A549 treated with CORT108297 at 1 μM for 4 hours (cell line): ENCODE measurements at places on chromosomes 5 and 9. TPM values are rescaled to one million over a fixed set of nuclear protein-coding genes. Genes with fewer than 3 reads are reported as not detected.

The CHSY3 gene
- total RNA-seq = 0.06 to 0.29 TPM (median 0.13 TPM) in 5 replicates

The C9orf50 gene
- total RNA-seq = 0.10 to 0.12 TPM in 2 of 5 replicates, not detected in the others

The NR4A3 gene
- total RNA-seq = 1.9 to 3.2 TPM (median 2.3 TPM) in 5 replicates

The NUTM2F gene
- not detected in 5 replicates for total RNA-seq

The BAAT gene
- 0.33 to 0.60 TPM (median 0.41 TPM) in 5 replicates for total RNA-seq

The CTSV gene
- 11.6 to 15.8 TPM (median 13.0 TPM) in 5 replicates for total RNA-seq

The EDIL3 gene
- 0.15 to 0.48 TPM (median 0.21 TPM) in 5 replicates for total RNA-seq

The SLC36A2 gene
- not detected in 5 replicates for total RNA-seq
